ENCODE measurements at places on chromosomes 16 and 17.

- no peak for DNase-seq
Observed at GRCh38 chr16:56864960-56865359, at the start of gene SLC12A3. Gene SLC12A3 (plus strand): TSS chr16:56865207. CDS start chr16:56865236, 29 bp downstream.

DNA sequence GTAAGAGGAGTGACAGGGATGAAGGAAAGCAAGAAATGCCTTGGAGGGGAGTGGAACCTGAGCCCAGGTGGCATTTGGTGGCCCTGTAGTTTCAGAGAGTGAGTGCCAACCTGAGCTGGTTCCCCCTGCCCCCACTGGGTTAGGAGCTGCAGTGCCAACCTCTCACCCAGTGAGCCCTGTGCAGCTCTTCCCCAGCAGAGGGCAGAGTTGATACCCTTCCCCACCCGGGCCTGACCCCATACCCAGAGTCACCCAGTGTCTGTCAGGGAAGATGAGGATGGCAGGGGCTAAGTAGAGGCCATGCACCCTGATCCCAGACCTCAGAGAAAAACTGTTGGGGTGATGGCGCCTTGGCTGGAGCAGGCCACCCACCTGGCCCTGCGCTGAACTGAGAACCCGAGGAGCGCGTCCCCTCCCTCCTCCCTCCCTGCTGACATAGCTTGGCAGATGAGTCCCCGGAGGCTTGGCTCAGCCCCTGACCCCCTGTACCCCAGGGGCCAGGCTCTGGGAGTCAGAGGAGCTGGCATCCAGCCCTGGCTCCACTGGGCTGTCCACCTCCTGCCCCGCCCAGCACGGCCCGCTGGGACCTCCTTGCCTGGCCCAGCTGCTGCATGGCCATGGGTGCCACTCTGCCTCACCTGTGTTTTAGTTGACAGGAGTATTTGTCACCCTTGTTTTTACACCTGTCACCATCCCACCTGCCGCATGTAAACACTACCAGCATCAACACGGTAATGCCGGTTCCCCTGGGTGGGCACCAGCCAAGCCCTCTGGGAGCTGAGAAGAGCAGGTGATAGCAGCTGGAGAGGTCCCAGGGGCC, 113.9 kb downstream of the AMFR start:
- no peak for DNase-seq

- DNase-seq = no peak
Observed at GRCh38 chr17:63032142-63032541, 66.1 kb downstream of the TANC2 start.

- no peak for DNase-seq
Observed at GRCh38 chr17:50170662-50171370, 5.0 kb downstream of the SGCA start.

- no peak for DNase-seq
Observed at GRCh38 chr17:82876602-82877379, 37.0 kb upstream of the ZNF750 start.

DNA sequence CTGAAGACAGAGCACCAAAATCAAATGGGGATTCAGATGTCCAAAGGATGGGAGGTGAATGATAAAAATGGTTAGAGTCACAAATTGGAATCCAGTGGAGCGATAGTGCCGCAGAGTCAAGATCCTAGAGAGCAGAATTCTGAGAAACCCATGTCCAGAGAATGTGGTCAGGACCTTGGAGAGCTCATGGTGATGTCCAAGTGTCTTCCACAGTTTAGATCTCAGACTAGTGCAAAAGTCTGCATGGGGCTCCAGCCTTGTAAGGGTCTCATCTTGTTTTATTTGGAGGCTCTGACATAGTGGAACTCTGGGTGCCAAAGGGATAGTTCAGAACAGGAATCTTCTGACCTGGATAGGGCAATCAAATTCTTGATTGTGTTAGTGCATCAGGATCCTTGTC, 245.9 kb upstream of the HSBP1 start:
- DNase-seq = peak; percentile 35

GRCh38 chr16:11651796-11652195, 16.5 kb upstream of the SNN start:
- no peak for DNase-seq

- no peak for DNase-seq
Observed at GRCh38 chr17:65430209-65430833, 131.1 kb downstream of the AXIN2 start.

DNA sequence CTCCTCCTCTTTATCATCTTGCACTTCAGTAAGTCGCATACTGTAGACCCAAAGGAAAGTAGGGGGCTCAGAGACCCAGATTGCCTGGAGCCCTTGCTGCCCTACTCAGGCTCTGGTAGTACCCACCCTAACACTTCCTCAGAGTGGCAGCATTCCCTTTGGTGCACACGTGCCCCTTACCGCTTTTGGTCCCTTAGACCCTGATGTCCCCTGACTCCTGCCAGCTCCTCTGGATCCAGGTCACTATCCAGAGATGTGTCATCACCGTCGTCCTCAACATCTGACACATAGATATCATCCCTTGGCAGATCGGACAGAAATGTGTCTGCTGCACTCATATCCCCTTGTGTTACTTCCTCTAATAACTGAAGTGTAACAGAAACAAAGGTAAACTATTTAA, 5.4 kb upstream of the PSMC5 start:
- no peak for DNase-seq

DNA sequence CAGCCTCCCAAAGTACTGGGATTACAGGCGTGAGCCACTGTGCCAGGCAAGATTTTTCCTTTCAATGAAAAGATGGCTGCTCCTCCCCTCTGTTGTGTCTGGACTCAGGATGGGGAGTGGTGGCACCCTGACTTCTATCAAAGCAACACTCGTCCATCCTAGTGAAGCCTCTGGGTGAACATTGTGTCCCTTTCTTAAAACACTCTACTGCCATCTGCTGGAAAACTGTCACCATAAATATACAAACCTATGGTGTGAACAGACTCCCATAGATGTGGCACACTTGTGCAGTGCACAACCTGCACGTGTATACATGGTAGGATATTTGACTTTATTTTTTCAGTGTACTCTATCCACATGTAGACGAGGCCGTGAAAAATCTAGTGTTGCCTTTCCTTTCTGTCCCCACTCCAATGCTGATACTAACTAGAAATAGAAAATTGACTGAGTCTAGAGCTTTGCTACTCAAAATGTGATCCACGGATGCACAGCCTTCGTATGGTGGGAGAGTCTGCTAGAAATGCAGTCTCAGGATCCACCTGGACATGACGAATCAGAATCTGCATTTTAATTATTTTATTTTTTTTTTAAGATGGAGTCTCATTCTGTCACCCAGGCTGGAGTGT, 55.9 kb upstream of the PLCG2 start:
- peak; percentile 72 for DNase-seq

DNA sequence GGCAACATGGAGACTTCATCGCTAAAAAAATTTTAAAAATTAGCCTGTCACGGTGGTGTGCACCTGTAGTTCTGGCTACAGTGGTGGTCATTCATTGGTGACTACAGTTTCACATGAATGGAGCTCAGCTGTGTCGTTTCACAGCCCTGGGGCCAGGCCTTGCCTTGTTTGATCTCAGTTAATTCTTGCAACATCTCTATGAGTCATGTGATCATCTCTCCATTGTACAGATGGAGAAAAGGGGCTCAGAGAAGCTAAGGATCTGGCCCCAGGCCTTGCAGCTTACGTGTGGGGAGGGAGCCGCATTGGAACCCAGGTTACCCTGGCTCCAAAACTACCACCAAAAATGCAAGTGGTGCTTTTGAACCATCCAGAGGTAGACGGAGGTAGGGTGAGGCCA, 49.4 kb downstream of the GDE1 start:
- DNase-seq = no peak

GRCh38 chr17:4045487-4045886, 81.2 kb upstream of the ATP2A3 start:
- no peak for DNase-seq

GRCh38 chr16:56989988-56990387, 631 bp downstream of the NLRC5 start:
- no peak for DNase-seq

DNA sequence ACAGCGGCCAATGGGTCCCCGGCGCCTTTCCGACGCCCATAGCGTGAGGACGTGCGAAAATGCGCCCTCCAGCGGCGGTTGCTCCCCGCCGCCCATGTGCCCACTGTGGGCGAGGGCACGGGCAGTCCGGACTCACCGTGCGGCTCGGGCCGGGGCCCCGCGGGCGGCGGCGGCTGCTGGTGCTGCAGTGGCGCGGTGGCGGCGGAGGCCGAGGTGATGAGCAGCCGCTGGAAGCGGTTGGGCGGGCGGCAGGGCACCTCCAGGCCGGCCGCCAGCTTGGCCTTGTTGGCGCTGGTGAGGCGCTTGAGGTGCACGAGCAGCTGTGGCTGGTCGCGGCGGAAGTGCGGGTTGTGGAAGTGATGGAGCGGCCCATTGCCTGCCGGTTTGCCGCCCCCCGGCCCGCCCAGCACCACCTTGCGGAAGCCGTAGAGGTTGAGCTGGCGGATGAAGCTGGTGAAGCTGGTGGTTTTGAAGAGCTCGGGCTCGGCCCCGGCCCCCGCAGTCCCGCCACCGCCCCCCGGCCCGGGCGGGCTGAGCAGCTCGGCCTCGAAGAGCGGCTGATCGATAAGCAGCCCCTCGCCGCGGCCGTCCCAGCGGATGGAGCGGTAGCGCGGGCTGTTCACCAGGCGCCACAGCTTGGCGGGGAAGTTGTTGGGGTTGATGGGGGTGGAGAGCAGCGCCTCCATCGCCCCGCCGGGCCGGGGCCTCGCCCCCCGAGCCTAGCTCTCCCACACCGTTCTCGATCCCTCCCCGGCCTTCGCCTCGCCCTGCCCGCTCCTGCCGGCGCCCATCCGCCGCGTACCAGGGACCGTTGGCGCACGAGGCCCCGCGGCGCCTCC, at the start of gene HSF5:
Gene HSF5, minus strand, starts transcription at position 820 of the 839 bp plus-strand sequence. Its CDS starts 134 bp downstream, at position 686.
- peak; percentile 13 for DNase-seq

- no peak for DNase-seq
Observed at GRCh38 chr17:64256913-64257807, 5.9 kb downstream of the TEX2 start.

GRCh38 chr16:68273459-68273858, 9.1 kb downstream of the SLC7A6 start:
- DNase-seq = no peak

- DNase-seq = no peak
Observed at GRCh38 chr16:11014136-11014535, 69.8 kb downstream of the CLEC16A start.

- no peak for DNase-seq
Observed at GRCh38 chr17:83035722-83036121, 43.7 kb upstream of the METRNL start.

DNA sequence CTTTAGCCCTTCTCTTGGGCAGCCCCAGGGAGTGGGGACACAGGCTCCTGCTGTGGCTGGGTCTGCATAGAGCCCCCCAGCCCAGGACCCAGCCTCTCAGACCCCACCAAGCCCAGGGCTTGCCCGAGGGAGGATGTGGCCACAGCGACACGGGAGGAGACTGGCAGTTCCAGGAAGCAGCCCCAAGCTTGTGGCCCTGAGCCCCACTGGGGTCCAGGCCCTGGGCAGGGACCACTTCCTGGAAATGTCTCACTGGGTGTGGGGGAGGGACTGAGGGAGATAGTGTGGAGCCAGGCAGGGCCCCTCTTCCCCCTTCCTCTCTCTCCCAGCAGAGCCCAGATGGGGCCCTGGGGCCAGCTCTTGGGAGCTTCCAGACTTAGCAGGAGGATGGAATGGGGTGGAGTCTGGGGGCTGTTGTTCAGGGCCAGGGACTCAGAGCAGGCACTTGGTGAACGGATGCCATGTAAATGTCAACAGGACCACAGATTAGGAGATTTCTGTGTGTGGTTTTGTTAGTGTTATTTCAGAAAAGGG, 35.3 kb downstream of the ADGRG5 start:
- DNase-seq = no peak

DNA sequence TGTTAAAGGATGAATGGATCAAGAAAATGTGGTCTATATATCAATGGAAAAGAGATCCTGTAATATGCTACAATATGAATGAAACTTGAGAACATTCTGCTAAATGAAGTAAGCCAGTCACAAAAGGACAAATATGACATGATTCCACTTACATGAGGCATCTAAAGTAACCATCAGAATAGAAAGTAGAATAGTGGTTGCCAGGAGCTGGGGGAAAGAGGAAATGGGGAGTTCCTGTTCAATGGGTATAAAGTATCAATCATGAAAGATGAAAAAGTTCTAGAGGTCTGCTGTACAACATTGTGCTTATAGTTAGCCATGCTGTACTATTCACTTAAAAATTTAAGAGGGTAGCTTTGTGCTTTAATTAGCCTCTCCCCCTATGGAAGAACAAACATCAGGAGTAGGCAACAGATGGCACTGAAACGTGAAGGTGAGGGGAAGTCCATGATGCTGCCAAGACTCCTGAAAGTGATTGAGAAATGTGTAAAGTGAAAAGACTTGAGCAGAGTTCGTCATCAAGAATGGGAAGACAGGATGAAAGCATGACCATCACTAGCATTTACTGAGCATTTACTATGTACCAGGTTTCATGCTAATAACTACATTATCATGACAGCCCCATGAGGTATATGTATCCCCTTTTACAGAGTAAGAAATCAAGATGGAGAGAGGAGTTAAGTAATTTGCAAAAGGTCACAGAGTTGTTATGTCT, 167.2 kb downstream of the CYB561 start:
- DNase-seq = no peak

GRCh38 chr17:45692661-45693060, 91.5 kb upstream of the CRHR1 start:
- DNase-seq = no peak

- no peak for DNase-seq
Observed at GRCh38 chr16:89507214-89507833, 879 bp upstream of the SPG7 start.

DNA sequence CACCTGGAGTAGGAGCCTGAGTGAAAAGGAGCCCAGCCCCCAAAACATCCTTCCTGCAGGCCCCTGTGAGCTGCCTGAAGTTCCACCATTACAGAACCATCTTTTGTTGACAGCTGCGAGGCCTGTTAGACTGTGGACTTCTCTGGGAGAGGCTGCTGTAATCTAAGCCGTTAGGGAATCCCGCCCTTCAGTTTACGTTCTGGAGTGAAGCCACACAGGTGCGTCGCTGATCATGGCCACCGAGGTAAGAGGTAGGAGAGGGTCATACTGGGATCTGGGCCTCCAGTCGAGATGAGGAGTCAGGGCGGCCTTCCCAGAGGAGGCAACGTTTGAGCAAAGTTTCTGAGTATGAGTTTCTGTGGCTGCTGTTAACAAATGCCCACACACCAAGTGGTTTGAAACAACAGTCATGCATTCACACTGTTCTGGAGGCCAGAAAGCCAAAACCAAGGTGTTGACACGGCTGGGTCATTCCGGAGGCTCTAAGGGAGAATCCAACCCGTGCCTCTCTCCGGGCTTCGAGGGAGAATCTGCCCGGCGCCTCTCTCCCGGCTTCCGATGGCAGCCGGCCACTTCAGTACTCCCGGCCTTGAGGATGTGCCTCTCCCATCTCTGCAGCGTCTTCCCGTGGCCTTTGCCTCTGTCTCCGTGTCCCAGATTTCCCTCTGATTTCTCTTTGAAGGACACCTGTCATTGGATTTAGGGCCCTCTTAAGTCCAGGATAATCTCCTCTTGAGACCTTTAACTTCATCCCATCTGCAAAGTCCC, 26.6 kb upstream of the ATP2C2 start:
- DNase-seq = no peak

GRCh38 chr16:54126907-54127306, 159.7 kb downstream of the IRX3 start:
- no peak for DNase-seq

- DNase-seq = peak; percentile 45
Observed at GRCh38 chr16:53098526-53099317, 43.9 kb downstream of the CHD9 start.

GRCh38 chr16:86075488-86075785, 176.5 kb downstream of the IRF8 start:
- DNase-seq = no peak
